Amniotic stem cell (primary cell): ENCODE measurements at places on chromosomes 1 and 21.

GRCh38 chr1:117284399-117285215 is 73.9 kb upstream of the VTCN1 start:
- DNase-seq, result peak; percentile 56

DNA sequence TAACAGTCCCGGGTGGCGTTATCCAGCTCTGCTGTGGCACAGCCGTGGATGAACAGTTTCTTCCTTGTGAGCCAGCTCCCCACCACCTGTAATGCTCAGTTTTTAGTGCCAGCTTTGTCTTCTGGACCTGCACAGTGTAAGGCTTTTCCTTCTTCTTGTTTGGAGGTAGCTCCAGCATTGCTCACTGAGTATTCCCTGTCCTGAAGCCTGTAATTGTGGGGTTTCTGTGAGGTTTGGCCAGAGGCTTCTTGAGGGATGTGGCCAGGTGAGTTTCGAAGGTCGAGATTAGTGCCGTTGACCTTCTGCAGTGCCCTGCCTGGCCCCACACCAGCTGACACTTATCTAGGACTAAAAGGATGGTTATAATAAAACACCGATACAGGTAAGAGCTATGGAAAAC is 75.0 kb downstream of the PBX1 start:
- no peak for DNase-seq

DNA sequence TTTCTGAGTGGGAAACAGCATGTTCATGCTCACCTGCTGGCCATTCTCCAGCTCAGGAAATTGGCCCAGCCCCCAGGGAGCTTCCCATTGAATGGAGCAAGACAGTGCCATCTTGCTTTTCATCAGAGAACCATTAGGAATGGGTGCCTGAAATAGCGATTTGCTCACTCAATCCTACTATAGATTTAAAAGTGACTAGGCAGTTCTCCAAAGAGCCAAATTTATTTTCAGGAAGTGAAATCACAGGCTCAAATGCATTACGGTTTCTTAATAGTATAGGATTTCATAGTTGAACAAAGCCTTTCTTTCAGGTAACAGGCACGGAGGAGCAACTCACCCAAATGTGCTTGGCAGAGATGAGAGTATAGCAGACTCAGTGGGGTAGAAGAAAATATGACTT is 272.1 kb downstream of the GRIK1 start:
- no peak for DNase-seq

DNA sequence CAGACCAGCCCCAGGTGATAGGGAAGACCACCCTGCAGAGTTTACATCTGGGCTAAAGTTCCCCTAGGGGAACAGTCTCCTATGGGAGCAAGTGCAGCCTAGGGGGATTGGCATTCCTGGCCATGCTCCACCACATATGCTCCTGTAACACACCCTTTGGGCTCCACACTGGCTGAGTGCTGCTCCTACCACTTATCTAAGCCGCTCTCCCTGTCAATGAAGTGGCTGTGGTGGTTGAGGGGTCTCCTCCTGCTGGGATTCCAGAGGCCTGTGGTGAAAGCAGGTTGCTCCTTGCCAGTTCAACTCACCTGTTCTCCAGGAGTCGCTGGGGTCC is 51.1 kb downstream of the COL24A1 start:
- no peak for DNase-seq
